Stimulated activated CD8-positive, alpha-beta memory T cell treated with anti-CD3 and anti-CD28 coated beads, Interleukin-15, amount 100 ng/mL, for 1 hour (primary cell): ENCODE measurements at places on chromosomes 11 and 22.

DNA sequence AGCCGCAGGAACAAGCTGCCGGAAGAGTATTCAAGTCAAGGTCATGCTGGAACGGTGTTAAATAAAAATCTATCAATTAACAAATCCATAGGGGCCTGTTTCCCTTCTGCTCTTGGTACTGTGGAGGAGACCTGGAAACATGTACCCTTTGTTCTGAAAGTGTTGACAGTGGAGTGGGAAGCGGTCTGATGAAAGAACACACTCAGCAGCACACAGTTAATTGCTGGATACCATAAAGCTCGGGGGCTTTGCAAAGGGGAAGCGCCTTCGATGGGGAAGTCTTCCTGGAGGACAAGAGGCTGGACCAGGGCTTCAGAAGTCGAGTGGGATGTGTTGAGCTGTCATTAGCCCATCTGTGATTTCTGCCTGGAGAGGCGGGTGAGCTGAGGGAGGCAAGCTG, 112.5 kb upstream of the CLPB start:
- no peak for DNase-seq

DNA sequence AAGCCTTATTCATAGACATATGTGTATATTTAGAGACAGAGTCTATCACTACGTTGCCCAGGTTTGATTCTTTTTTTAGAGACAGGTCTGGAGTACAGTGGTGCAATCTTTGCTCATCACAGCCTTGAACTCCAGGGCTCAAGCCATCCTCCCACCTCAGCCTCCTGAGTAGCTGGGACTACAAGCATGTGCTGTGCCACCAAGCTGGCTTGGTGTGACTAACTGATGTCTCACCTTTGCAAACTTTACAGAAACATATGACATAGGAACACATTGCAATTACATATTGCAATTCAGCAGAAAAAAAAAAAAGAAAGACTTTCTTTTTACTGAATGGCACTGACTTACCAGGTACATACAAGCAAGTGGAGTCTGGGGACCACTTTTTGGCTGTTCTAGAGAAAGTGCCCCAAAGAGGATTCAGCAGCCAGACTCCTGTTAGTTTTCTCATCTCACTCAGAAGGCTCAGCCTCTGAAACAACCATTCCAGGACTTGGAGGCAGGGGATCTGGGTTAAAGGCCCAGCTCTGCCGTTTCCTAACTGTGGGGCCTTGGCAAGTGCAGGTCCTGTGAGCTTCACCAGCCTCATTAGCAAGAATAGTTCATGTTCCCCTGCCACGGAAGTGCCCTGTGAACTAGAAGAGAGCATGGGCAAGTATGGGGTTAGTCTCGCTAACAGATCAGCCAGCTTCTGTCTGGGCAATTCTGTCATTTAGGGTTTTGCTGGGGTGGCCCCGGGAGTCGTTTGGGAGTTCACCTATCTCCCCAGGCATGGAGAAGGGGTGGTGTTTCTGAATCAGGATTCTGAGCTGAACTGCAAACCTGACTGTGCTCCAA, 11.3 kb upstream of the NFAM1 start:
- no peak for DNase-seq

DNA sequence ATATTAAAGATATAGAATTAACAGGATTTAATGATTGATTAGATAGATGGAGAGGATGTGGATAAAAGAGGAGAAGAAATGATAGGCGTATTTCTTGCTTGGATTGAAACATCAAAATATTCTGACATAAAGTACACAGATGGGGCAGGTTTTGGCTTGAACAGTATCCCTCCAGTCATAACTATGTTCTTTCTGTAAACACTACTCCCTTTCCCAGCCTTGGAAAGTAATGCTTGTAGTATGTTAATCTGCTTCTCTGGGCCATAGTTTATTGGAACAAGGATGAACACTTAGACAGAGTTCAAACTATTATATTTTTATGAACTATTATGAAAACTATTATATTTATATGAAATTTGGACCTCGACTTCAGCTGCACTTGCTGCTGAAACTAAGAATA, 419.2 kb downstream of the AASDHPPT start:
- no peak for DNase-seq

DNA sequence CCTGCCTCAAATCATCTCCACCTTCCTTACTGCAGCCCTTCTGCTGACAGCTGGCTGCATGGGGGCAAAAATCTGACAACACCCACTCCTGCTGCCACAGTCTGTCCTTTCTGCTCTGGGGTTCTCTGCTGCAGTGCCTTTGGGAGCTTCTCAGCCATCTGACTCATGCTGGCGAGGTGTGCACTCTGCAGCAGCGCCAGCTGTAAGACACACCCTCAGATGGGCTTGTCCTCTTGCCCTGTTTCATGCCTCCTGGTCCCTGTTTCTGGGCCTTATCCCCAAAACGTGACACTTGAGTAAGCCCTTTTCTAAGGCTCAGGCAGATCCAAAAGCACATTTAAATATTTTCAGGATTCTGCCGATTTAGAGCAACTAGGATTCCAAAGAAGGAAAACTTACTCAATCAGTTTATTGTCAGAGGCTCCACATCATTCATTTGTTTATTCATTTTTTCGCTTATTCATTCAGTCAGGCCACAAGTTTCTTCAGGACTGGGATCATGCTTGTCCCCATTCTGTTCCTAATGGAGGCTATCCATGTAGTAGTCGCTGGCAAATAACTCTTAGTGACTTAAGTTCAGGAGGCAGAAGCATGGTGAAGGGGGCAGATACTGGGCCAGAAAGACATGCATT, 60.2 kb downstream of the SMIM38 start:
- DNase-seq = no peak

GRCh38 chr22:38872831-38873248, 824 bp upstream of the CBX6 start:
- DNase-seq = no peak

GRCh38 chr22:37056246-37056645, 4.7 kb downstream of the KCTD17 start:
- no peak for DNase-seq
